SK-N-DZ (cell line): ENCODE measurements at places on chromosomes 7 and 10.
A peak's percentile ranks its signal among the peaks of the same experiment; 100 is the strongest.

GRCh38 chr10:37734971-37735370, 122.4 kb downstream of the ZNF248 start:
- DNase-seq: no peak

DNA sequence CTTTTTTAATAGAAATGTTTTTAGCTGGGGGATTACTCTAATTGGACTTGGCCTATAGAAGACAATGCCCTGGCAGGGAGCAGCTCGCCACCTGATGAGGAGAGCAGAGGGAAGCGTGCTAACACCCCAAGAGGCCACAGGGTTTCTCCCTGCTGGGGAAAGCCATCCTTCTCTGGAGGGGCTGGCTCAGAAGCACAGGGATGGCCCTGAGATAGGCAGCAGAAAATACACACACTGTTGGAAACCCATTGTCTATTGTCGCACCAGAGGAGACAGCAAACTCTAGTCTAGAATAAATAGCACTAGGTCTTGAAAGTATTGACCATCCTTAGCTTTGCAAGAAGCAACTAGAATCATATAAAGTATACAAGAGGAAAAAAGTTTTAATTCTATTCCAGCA, 5.4 kb downstream of the COBL start:
- DNase-seq: no peak

- DNase-seq: no peak
Observed at GRCh38 chr7:13078105-13078504, 390.7 kb downstream of the ARL4A start.

GRCh38 chr10:114541081-114541796, 116.8 kb downstream of the ABLIM1 start:
- no peak for DNase-seq

DNA sequence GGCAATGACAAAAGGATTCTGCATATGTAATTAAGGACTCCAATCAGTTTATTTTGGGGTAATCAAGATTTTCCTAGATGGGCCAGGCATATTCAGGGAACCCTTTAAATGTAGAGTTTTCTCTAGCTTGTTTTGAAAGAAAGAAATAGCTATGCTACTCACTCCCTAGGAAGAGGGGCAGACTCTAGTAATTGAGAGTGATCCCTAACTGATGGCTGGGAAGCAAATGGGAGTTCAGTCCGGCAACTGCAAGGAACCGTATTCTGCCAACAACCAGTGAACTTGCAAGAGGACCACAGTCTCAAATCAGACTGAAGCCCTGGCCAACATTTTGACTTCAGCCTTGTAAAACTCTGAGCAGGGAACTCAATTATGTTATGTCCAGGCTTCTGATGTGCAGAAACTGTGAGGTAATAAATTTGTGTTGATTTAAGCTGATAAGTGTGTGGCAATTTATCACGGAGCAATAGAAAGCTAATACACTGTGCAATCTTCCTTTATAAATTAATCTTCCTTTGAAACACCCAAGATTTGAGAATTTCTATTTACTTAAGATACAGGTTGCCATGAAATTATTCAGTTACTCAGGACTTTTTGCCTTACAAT, 14.0 kb downstream of the AOAH start:
- no peak for DNase-seq

- no peak for DNase-seq
Observed at GRCh38 chr10:129530581-129530980, 63.5 kb downstream of the MGMT start.

GRCh38 chr7:95527033-95527775, 41.5 kb downstream of the ASB4 start:
- peak; percentile 64 for DNase-seq

GRCh38 chr10:124011464-124011863, 81.9 kb downstream of the CHST15 start:
- no peak for DNase-seq

DNA sequence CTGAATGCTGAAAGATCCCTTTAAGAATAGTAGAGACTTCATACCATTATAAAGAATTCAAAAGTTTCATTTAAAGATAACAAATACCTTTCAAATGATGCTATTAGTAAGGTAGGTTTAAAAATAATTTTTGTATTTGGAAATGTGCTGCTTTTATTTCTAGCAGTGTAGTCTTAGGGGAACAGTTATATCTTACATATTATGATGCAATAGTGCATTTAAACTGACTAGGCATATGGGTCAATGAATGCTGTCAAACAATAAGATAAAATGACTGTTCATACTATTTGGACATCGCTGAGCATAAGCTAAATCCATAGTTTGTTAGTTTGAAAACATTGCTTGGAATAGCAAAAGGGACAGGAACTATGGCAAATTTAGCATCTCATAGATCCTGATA, 354.8 kb upstream of the SEMA3A start:
- no peak for DNase-seq

- DNase-seq: no peak
Observed at GRCh38 chr10:63919575-63920279, 398.5 kb downstream of the REEP3 start.

DNA sequence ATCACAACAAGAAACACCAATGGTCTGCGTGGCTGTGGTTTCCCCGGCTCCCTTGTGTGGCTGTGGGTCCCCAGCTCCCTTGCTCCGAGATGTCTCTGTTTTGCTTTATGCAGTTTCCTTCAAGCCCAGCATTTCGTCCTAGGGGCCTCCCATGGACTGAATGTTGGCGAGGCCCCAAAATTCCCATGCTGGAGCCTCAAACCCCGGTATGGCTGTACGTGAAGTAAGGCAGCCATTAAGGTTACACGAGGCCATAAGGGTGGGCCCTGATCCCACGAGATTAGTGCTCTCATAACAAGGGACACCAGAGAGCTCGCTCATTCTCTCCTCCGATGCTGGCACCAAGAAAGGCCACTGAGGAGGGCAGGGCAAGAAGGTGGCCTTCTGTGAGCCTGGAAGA, 44.6 kb downstream of the INSIG1 start:
- no peak for DNase-seq

GRCh38 chr10:33052263-33052875, 94.3 kb upstream of the ITGB1 start:
- DNase-seq: no peak

DNA sequence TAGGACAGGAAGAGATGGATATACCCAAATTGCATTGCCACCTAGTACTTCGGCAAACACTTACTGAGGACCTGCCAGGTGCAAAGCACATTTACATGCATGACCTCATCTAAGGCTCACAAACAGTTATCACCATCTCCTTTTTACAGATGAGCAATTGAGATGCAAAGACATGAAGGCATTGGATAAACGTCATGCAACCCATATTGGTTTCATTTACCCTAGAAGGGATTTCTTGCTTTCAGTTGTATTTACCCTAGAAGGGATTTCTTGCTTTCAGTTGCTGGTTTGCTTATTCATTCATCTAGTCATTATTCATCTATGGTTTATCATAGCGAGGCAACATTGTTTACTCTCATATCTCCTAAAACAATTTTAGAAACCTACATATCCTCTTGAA, 52.2 kb downstream of the STEAP1B start:
- no peak for DNase-seq
